ENCODE measurements at places on chromosomes 4 and X. TPM values are rescaled to one million over a fixed set of nuclear protein-coding genes. Genes with fewer than 3 reads are reported as not detected.

VEGFC gene
- polyA plus RNA-seq, result 3.8 TPM

CACNA1F gene
- polyA plus RNA-seq, result 0.67 TPM

ZNF732 gene
- polyA plus RNA-seq, result not detected

MAGEA2 gene
- not detected for polyA plus RNA-seq

DNA sequence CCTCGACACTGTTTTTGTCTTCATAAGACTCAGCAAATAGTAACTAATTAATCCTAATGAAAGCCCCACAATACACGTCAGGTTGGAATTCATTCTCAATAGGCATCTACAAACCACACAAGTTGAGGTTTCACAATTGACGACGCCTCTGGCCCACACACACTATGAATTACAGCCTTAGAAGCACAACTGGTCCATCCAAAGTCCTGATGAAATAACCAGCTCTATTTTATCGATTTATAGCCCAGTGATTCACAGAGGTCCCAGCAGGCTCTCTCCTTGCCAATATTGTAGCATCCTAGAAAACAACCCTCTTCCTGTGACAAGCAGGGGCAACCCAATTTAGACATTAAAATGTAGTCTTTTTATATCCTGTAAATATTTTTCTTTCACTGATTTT lies 112.1 kb downstream of the NR3C2 start:
- no peak for DNase-seq

GRCh38 chr4:150381609-150382008 lies 200.3 kb upstream of the MAB21L2 start:
- DNase-seq, result no peak

DNA sequence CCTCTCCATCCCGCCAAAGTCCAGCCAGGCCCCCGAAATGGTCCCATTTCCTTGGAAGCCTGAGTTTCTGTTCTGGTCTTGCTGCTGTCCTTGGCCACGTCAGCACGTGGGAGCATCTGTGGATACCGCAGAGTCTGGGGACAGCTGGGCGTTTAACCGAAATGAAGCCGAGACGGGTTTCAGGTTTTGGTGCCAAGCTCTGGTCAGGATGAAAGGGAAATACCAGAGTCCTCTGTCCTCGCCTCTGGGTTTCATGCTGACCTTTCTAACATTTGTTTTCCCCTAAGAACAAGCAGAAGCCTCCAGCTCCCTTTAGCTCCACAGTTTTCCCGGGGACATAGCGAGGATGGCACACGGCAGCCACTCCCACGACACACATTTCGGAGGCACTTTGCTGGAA lies 19.7 kb downstream of the SHOX start:
- no peak for DNase-seq

GRCh38 chr4:127304356-127304755 lies 328.4 kb upstream of the INTU start:
- no peak for DNase-seq

GRCh38 chrX:97756879-97757278 lies 873.2 kb downstream of the RPA4 start:
- no peak for DNase-seq

- no peak for DNase-seq
Observed at GRCh38 chr4:188336891-188337290, 197.7 kb downstream of the TRIML1 start.

- DNase-seq, result no peak
Observed at GRCh38 chr4:5572114-5572513, 136.2 kb downstream of the EVC2 start.

- no peak for DNase-seq
Observed at GRCh38 chrX:134999469-134999868, 8.7 kb downstream of the SMIM10 start.

- DNase-seq, result no peak
Observed at GRCh38 chrX:49111791-49112190, 11.7 kb downstream of the GPKOW start.

- DNase-seq, result peak; percentile 23
Observed at GRCh38 chrX:774536-774935, 143.9 kb downstream of the SHOX start.

DNA sequence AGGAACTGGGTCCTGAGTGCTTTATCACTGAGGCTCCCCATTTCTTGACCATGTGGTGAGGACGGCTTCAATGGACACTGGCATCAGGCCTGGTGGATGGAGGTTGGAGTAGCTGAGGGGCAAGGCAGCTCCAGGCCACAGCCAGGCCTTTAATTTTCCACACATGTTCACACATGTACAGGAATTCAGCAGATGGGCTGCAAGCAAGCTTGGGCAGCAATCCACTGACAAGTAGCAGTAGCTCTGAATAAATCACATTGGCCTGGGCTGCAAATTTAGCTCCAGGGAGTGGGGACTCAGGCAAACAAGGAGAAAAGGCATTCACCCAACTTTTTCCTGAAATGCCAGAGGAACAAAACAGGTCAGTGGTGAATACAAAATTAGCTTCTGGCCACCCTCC lies 107.8 kb upstream of the SCML1 start:
- no peak for DNase-seq

- no peak for DNase-seq
Observed at GRCh38 chr4:13236485-13236884, 247.7 kb downstream of the RAB28 start.
